Activated CD4-positive, alpha-beta T cell treated with anti-CD3 and anti-CD28 coated beads for 4 hours (primary cell): ENCODE measurements at places on chromosomes 11 and 22.
A peak's percentile ranks its signal among the peaks of the same experiment; 100 is the strongest.

GRCh38 chr11:116132273-116132978, 628.2 kb upstream of the CADM1 start:
- no peak for DNase-seq

GRCh38 chr11:45212566-45213315, 66.3 kb downstream of the PRDM11 start:
- DNase-seq, result no peak

DNA sequence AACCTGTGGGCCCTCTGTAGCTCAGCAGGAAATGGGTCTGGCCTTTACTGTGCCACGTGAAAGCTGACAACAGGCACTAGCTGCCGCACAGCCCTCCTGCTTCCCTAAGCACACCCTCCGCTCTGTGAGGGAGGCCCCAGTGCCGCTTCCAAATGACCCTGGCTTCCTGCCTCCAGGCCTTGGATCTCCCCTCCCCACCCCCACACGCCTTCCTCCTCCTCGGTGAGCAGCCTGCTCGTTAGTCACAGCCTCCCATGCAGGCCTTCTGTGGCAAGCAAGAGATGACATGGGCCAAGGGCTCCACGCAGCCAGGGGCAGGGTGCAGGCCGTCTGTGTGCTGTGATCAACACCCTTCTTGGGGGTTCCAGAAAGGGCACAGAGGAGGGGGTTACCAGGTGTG, 15.3 kb upstream of the RASL10A start:
- no peak for DNase-seq

- peak; percentile 72 for DNase-seq
Observed at GRCh38 chr11:128324531-128325141, 262.7 kb downstream of the ETS1 start.

DNA sequence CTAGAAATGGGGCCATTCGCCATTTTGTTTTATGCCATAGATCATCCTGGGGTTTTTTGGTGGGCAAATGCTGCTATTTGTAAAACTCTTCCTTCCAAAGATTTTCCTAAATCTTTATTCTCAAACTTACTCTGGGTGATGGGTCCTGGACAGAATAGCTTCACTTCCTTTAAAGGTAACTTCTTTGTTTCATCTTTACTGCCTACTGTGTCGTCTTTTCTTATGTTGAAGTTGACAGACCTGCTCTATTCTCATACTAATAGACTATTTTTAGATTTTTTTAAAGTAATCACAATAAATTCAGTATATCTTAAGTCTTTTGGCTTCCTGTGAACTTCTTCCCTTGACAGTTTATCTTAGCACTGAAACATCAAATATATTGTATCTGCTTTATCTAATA, 98.6 kb downstream of the YAP1 start:
- no peak for DNase-seq
